ENCODE measurements at places on chromosomes 12 and 14.
A peak's percentile ranks its signal among the peaks of the same experiment; 100 is the strongest.

- peak; percentile 25 for DNase-seq
Measured at GRCh38 chr14:104882325-104882973, 17.4 kb downstream of the CEP170B start.

DNA sequence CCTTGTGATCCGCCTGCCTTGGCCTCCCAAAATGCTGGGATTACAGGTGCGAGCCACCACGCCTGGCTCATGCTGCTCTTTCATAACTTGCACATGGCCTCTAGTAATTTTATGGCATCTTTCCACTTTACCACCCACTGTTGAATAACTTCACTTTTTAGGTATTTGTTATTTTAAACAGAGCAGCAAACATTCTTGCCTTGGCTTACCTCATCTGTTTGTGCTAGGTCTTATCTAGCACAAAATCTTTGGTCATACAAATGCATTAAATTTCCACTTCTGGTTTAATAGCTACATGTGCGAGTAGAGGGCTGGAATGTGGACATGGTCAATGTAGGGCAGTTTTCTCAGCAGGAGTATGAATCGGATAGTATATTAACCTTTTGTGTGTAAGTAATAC is 38.8 kb upstream of the ATF7IP start:
- no peak for DNase-seq

DNA sequence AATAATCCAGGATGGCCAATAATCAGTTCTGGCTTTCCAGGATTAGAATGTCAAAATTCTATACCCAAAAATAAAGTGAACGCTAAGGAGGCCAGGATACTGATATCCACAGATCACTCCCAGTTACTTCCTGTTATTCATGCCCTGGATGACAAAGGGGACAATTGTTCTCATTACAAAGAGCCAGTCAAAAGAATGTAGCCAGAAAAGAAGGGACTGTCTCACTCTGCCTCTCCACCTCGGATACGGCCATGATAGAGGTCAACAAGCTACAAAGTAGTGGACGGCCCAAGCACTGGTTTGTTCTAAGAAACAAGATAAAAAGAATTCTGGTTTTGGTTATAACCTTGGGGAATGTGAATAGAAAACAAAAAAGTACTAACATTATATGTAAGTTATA is 116.1 kb upstream of the ATF7IP start:
- no peak for DNase-seq

DNA sequence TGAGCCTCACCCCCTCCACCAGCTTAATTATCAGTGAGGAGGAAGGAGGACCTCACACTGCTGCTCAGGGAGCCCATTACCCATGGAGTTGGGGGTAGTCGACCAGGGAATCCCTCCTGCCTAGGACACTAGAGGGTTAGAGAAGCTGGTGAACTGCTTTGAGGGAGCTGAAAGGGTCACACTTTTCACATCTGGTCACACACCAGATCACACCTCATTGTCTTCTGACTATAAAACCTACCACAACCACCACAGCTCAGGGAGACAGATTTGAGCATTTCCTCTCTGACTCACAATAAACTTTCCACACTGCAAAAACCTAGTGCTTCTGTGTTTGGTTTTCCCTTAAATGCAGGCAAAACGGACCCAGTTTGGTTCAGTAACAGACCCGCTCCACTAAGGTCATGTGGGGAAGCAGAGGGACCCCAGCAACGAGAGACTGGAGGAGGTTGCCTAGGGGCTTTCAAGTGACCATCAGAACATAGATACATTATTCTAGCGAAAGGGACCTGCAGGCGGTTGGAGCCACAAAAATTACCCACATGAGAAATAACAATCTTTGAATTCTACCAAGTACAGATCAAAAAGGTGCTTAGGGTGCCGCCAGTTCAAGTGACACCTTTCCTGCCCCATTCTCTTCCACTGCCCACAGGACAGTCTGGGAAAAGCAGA is 151.4 kb upstream of the AVPR1A start:
- DNase-seq, result no peak

DNA sequence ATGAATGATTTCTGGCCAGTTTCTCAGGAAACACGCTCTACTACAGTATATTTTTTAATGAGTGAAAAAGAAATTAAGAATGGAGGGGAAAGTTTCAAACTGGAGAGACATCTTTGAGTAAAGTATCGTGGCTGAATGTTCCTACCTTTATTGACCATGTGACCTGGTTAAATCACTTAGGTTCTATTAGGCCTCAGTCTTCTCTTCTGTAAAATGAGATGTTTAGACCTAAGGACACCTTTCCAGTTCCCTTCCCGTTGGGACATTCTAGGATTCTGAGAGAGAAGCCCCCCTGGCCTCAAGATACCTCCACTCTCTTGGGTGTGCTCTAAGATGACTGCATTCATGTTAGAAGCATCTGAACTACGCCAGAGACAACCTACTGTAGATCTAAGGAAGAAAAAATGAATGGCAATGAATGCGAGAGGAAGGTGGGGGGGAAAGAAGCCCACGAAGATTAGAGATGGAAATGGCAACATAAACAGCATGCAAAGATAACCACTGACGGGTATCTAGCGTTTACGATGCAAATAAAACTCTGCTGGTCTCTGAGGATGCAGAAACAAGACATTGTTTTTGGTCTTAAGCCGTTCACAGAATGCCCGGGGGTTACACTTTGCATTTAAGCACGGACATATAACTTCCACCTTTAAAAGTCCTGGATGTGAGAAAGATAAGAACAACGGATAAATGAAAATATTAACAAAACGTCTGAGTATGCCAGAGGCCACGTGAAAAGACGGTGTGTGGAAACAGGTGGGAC is 599 bp upstream of the CPSF6 start:
- DNase-seq, result no peak

DNA sequence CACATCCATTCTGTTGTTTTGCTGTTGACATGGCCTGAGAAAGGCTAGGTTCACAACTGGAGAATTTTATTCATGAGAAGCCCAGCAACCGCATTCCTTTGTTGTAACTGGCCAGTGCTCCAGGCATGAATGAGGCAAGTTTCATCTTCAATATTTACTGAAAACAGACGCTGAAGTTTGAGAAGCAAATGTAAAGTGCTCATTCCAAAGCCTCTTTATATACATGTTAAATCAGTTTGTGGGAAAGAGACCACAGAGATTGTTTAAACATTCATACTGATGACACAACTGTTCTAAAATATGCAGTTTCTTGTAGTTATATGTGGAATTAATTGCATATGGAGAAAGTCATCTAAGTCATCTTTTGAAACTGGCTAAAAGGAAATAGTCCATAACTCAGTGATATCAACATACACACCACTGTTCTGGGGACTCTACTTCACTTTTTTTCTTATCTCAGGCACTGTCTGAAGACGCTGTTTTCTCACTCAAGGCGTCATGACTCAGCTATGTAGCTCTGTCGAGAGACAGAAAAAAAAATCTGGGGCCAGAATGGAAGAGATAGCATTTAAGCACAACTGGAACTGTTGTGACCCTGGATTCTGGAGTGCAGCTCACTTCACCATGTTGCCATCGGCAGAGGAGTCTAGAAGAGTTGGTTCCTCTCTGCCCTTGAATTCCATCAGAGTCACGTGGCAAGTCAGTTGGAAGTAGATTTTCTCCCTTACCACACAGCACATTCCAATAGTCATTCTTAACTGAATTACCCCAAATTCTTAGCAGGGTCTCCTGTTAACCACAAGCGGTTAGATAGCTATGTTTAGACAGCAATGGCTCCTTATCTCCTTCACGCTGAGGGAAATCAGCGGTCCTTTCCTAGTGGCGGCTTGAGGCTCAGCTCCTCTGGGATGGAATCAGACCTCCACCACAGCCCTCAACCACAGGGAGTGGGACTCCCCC is 258.4 kb upstream of the HMGA2 start:
- DNase-seq, result no peak

- DNase-seq, result no peak
Measured at GRCh38 chr12:131694116-131694838, 16.6 kb upstream of the SFSWAP start.

DNA sequence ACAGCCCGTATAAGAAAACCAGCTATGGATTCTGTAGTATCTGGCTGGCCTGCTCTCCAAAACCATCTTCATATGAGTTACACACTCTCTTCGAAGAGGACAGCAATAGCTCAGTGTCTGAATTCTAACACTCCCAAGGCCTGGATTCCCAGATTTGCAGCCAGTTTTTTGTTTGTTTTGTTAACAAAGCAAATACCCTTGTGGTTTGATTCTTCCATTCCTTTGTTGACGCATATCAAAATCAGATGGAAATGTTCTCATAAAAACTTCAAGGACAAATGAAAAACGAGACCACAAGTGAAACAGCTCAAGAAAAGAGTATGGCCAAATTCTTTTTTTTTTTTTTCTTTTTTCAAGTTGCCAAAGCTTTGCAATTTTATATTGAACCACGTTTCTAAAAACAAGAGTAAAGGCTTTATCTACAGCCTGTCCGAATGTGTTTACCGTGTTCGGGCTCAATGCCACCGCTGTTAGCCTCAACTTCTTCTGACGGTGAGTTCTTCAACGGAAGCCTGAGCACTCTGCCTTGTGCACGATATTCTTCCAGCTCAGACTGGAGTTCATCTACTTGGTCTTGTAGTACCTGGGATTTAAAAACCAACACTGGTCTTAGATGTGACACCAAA is 67.5 kb downstream of the NIN start:
- no peak for DNase-seq

DNA sequence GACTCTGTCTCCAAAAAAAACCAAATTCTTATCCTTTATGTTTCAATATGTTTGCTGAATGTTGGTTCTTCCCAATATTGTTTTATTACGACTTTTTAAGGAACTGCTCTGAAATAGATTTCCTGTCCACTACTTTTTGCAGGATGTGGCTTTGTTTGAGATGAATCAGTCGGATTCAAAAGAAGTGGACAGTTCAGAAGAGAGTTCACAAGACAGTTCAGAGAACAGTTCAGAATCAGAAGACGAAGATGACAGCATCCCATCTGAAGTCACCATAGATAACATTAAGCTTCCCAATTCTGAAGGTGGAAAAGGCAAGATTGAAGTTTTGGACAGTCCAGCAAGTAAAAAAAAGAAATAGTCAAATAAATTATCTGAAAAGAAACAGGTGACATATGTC is 8.2 kb downstream of the NOPCHAP1 start:
- DNase-seq, result no peak

DNA sequence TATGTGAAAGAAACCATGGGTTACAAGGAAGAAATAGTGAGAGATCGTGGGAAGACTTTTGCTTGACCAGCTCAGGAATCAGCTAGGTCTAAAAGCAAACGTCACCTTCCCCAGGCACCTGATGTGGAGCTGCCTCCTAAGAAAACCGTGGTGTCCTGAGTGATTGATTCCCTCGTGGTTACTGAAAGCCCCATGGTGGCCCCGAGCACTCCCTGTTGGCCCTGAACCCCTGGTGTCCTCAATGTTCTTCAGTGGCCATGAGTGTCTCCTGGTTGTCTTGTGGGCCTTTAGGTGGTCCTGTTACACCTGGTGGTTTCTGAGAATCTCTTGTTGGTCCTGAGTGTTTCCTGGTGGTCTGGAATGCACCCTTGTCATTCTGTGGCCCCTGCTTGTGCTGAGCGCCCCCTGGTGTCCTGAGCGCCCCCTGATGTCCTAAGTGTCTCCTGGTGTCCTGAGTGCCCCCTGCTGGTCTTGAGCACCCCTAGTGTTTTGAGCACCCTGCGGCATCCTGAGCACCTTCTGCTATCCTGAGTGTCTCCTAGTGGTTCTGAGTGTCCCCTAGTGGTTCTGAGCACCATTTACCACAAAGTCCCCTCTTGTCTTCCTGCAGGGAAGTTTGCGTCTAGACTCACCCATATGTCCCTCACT is 518.7 kb downstream of the TMEM121 start:
- DNase-seq, result peak; percentile 84

GRCh38 chr14:79781882-79782281 is 429.4 kb downstream of the DIO2 start:
- DNase-seq, result no peak

- DNase-seq, result no peak
Measured at GRCh38 chr12:68119250-68119649, 40.3 kb downstream of the IFNG start.

GRCh38 chr12:503111-503761 is 43.5 kb downstream of the B4GALNT3 start:
- no peak for DNase-seq

GRCh38 chr14:96047101-96047500 is 7.9 kb downstream of the C14orf132 start:
- no peak for DNase-seq

DNA sequence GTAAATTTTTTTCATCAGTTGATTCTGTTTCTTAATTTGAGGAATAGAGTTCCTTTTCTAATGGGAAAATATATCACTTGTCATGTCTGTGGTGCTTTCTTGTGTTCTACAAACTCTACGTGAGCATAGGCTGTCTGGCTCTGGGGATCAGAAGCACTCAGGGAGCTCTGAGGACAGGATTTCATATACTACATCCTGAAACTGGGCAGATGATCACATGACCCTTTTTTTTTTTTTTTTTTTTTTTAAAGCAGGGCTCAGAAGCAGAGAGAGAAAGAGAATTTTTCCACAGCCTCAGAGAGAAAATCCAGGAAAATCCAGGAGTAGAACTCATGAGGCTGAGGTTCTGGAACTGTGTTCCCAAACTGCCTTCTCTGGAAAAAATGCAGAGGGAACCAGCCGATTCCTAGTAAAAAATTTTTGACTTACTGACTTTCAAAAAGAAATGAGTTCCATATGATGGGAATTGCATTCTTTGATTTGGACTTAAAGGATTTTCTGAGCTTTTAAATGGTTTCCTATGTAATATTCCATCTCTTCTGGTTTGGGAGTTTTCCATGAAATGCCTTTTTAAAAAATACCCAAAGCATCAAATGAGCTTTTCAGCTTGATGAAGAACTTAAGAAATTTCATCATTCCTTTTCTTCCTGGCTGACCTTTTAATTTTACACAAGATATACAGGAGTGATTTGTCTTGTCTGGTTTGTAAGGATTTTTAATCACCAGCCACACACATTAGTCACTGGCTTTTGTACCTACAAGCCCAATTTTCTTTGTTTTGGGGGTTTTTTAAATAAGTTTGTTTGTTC is 183.1 kb upstream of the HIF1A start:
- DNase-seq, result no peak

Measured in activated naive CD4-positive, alpha-beta T cell treated with anti-CD3 and anti-CD28 coated beads, Interleukin-2, amount 50 U/mL, for 16 hours (primary cell).